Endothelial cell of umbilical vein (primary cell): ENCODE measurements at places on chromosomes 11 and 22. TPM values are rescaled to one million over a fixed set of nuclear protein-coding genes. Genes with fewer than 3 reads are reported as not detected.

RFPL3 gene
- not detected in 2 replicates for total RNA-seq

DDTL gene
- 2.7 TPM in 1 of 2 replicates, not detected in the other for total RNA-seq

FOLR2 gene
- not detected in 2 replicates for total RNA-seq

THRSP gene
- not detected in 2 replicates for total RNA-seq

GLB1L2 gene
- 0.28 and 0.55 TPM in 2 replicates for total RNA-seq

RFPL1 gene
- total RNA-seq: not detected in 2 replicates

FAM227A gene
- 1.4 and 1.9 TPM in 2 replicates for total RNA-seq

CBLIF gene
- not detected in 2 replicates for total RNA-seq

TBCEL gene
- 19.5 and 19.7 TPM in 2 replicates for total RNA-seq

GTSE1 gene
- 57.0 and 57.2 TPM in 2 replicates for total RNA-seq

SLCO2B1 gene
- total RNA-seq: not detected in 2 replicates

KCNJ1 gene
- not detected in 2 replicates for total RNA-seq
